Activated CD4-positive, alpha-beta T cell treated with anti-CD3 and anti-CD28 coated beads for 48 hours (primary cell): ENCODE measurements at places on chromosomes 1 and 21.
A peak's percentile ranks its signal among the peaks of the same experiment; 100 is the strongest.

DNA sequence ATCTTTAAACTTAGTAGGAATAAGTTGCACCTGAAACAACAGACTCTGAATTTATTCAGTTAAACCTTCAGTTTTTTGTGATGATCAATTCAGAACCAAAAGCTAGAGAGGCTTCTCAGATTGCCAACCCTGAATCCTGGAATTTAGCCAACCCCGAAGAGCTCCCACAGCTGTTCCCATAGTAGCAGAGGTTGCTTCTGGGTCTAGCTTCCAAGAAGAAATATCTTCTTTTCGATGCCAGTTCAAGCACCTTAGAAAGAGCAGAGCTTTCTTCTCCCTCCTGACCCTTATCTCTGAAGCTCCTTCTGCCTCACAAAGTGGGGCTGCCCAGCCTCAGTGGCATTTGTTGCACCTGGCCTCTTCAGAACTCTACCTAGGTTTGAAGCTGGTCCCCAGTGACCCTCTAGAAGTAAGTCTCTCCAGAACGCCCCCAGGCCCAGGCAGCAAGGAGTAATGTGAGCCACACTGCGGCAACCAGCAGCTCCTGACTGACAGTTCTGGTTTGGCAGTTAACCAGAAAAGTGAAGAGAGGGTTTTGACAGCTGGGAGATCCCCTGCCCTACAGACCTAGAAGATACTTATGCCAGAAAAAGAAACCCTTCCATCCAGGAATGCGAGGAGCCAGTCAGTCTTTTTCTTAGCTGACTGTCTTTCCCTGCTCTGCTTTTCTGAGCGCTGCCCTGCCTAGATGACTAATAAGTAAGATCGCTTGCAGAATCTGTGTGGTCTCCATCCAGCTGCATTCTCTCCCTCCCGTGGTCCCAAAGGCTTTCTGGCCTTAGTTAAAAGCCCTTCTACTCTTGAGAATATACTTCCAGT, 165.9 kb downstream of the ADGRL4 start:
- no peak for DNase-seq

GRCh38 chr1:233514946-233515391, 98.9 kb upstream of the KCNK1 start:
- DNase-seq: no peak

DNA sequence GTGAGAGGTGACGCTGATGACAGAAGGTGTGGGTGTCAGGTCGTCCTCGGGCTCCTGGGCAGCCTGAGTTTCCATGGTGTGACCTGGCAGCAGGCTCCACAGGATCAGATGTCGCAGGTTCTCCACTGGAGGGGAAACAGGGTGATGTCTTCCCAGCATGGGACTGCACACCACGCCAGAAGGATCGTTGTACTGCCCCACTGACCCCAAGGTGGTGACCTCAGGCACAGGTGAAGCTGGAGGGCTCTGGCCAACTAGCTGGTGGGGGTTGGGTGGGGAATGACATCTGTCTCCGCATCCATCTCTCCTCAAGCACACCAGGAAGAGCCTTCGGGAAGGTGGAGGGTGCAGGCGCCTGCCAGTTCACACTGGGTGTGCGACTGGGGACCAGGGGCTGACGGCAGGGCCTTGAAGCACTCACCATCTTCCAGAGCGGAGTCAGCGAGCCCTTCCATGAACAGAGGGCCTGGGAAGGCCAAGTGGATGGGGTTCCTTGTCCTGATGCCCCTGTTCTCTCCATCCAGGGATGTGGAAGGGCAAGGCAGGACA, 19.4 kb downstream of the LRRC71 start:
- DNase-seq: no peak

- DNase-seq: no peak
Measured at GRCh38 chr1:79899914-79900313, 893.4 kb upstream of the ADGRL4 start.

DNA sequence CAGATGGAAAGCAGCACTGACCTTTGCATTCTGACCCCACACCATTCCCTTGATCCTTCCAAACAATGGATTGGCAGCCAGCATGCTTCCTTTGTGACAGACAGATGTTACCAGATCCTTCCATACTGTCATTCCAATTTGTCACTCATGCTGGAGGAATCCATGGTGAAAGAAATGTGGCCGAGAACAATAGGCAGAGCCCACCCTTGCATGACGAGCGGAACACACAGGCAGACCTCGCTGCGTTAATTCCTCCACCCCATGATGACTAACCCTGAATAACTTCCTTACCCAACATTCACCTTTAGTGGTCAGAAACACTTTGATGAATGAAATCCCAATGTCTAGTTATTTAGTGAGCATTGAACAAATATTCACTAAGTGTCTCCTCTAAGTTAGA, 45.1 kb downstream of the PDPN start:
- DNase-seq: no peak

DNA sequence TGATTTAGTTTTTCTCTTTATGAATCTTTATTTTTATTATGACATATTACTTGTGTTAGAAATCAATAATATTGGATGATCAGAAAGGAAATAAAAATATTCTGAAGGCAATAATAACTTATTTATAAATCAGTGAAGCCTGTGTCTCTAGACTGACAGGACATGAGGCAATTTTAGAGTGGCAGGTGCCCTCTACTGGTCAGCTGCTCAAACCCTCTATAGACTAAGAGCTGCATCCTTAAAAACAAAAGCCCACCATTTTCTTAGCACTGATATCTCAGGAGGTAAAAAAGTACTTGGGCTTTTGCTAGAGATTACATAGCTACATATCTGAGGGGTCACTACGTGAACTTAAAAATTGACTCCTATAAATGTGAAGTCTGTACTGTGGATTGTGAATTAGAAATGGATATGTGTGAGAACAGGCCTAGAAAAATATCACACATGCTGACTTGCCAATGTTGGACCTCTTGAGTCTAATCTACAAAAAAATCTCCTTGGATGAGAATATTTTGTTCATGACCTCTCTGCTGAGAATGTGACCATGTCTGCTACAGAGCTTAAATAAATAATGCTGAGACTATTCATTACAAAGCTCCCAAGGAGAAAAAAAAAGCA, 597.9 kb upstream of the ADAMTS5 start:
- peak; percentile 3 for DNase-seq

- no peak for DNase-seq
Measured at GRCh38 chr1:98874828-98875227, 129.8 kb downstream of the PLPPR5 start.

DNA sequence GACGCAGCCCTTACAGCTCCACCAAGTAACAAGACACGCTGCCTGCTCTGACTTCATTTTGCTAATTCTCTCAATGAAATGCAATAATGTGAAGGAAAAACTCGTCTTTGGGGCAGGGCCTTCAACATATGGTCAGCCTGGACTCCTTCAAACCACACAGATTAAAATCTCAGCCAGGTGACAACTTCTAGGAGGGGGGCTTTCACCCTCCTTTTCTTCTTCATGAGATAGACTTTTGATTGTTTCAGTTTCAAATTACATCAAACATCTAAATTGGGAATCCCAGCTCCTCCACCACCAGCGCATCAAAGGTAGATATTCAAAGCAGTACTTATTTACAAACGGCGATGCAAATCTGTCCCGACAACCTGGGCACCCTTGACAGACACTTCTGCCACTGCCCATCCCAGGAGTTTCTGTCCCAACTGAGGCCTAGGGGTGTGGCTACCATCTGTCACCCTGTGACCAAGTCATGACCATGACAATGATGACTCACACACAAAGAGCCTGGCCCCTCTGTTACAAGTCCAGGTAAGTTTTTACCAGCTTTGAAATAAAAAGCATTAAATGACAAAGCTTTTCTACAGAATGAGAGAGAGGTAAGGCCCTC, 29.7 kb downstream of the SSBP3 start:
- DNase-seq: peak; percentile 39

DNA sequence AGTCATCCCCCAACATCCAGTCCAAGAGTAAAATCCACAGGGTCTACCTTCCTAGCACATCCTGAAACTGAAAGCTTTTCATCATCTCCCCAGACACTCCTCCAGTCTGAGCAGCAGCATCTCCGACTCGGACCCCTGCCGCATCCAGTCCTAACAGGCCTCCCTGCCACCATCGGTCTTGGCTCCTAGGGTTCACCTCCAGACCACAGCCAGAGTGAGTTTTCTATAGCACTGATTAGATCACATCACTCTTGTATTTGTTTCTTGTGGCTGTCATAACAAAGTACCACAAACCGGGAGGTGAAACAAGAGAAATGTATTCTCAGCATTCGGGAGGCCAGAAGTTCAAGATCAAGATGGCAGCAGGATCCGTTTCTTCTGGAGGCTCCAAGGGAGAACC, 187.8 kb downstream of the TOMM20 start:
- no peak for DNase-seq

GRCh38 chr1:167533851-167534300, 15.5 kb upstream of the CD247 start:
- peak; percentile 75 for DNase-seq

DNA sequence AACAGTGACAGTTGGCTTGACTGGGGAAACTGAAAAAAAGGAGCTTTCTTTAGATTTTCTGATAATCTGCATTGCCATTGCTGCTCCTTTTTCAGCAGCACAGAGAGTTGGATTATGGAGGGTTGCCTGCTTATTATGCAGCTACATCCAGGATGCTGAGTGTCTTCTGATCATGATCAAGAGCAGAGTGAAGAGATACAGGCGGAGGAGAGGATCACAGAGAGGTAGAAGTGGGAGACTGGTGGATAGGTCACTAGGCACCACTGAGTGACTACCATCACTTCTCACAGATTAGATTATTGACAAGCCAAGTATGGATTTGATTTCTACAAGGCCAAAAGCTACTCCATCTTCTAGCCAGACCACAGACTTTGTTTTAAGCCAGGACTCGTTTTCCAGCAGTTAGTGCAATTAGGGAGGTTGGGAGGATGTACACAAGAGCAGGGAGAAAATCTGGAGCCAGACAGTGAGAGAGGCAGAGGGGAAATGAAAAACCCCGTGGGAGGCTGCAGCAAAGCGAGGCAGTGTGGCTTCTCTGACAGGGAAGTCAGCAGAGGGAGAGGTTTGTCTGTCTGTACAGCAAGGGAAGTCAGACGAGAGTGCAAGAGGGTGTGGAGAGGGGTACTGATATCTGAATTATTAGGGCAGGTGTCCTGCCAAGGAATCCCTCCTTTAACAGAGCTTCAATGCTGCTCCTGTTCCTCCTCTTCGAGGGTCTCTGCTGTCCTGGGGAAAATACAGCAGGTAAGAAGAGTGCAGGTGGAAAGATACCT, at the start of gene CD1E:
CD1E (plus strand) TSS at position 592 of the 773 bp plus-strand sequence; CDS start at position 687, 95 bp downstream.
- no peak for DNase-seq

DNA sequence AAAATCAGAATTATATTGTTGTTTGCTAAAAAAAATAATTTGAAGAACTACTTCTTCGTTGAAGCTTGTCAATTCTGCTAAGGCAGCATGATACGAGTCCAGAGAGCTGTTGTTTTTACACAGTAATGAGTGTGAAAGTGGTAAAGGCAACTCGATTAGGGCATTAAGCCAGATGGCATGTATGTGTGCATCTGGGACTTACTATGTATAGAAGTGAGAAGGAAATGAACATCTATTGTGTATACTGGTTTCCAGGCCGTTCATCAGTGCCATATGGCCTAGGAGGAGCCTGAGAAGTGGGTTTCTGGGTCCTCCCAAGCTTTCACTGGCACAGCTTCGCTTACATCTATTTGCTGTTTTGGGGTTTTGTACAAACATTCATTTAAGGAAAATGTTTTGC, 5.7 kb downstream of the CTPS1 start:
- DNase-seq: no peak

- no peak for DNase-seq
Measured at GRCh38 chr1:111604931-111605330, 14.7 kb upstream of the RAP1A start.

DNA sequence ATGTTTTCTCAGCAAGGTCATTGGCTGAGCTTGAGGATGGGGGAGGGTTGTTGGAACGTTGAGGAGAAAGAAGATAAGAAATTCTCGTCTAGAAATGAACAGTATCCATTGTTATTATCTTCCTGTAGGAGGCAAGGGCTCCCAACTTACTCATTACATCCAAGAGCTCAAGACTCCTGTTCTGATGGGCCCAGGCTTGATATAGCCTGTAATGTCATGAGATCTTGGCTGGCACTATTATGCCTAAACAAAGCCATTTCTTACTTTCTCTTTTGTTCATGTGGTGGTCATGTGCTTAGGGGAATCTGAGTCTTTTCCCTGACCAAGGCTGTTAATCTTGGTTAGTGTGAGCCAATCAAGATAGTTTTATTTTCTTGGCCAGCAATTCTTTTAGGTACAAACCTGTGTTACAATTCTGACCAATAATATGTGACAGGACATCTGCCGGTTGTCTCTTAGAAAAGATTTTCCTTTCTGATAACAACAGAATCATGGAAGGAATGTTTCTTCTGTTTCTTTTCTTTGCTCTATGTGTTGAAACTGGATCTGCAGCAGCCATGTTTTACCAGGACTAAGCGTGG, 15.2 kb upstream of the IGSF3 start:
- no peak for DNase-seq

- no peak for DNase-seq
Measured at GRCh38 chr1:193589597-193590040, 403.2 kb upstream of the B3GALT2 start.

- DNase-seq: no peak
Measured at GRCh38 chr1:27772036-27772931, 735 bp upstream of the STX12 start.

DNA sequence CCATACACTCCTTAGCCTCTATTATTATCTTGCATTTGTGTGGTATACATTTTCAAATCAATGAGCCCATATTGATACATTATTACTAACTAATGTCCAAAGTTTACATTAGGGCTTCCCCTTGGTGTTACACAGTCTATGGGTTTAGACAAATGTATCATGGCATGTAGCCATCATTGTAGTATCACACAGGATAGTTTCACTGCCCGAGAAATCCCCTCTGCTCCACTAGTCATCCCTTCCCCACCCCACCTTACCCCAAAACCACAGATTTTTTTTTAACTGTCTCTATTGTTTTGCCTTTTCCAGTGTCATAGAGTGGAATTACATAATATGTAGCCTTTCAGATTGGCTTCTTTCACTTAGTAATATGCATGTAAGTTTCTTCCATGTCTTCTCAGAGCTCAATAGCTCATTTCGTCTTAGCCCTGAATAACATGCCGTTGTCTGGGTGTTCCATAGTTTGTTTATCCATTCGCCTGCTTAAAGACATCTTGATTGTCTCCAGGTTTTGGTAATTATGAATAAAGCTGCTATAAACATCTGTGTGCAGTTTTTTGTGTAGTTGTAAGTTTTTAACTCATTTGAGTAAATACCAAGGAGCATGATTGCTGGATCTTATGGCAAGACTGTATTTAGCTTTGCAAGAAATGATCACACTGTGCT, 86.4 kb upstream of the LYST start:
- DNase-seq: peak; percentile 47
